ENCODE measurements at places on chromosomes 2 and 18. TPM values are rescaled to one million over a fixed set of nuclear protein-coding genes. Genes with fewer than 3 reads are reported as not detected.

GRCh38 chr2:180195847-180196246, 188.8 kb upstream of the CWC22 start:
- no peak for DNase-seq

DNA sequence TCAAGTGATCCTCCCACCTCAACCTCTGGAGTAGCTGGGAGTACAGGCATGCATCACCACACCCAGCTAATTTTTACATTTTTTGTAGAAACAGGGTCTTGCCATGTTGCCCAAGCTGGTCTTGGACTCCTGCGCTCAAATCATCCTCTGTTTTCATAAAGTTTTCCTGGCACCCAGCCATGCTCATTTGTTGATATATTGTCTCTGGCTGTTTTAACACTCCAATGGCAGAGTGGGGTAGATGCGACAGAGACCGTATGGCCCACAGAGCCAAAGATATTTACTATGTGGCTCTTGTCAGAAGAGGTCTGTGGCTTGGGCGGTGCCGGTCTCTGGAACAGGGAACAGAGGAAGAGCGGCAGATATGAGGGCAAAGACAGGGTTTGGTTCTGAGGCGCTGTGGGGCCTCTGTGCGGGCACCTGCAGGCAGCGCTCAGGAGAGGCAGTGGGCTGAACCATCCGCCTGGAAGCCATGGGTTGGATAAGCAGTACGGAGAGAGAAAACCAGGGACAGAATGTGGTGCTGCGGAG, 50.2 kb downstream of the CENPO start:
- no peak for DNase-seq

DNA sequence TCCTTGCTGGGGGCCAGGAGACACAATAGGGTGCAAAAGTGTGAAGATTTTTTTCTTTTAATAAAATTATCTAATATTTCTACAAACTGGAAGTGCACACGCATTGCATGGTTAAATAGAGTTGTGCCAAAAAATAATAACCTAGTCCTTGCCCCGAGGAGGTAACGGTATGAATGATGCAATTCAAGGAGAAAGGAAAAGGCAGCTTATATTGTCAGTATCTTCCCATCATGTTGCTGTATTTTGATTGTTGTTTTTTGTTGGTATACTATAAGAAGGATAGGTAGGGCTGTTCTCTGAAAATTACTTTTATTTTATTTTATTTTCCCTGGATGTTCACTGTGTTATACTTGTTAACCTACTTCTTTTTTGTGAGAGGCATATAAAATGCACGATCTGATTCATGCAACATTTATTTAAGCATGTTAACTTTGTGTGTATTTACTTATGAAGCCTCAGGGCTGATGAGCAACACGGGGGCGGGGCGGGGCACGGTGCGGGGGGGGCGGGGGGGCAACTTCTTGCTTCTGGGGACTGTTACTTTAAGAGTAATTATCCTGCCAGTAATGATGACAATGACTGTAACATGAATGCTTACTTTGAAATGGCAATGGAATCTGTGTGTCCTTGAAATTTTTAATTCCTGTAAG, 118.6 kb downstream of the AQP4 start:
- DNase-seq, result no peak

DNA sequence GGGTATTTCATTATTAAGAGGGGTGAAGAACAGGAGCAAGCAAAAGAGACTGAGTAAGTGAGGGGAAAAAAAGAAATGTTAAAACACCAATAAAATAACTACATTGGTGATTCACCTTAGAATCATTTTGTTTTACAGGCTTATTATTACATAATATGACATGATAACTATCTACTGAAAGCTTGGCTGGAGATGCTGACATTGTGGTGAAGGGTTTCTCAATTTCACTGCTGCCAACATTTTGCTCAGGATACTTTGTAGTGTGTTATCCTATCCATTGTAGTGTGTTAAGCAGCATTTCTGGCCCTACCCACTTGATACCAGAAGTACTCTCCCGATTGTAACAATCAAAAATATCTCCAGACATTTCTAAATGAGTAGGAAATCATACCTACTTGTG, 1564.6 kb upstream of the NXPH2 start:
- no peak for DNase-seq

DNA sequence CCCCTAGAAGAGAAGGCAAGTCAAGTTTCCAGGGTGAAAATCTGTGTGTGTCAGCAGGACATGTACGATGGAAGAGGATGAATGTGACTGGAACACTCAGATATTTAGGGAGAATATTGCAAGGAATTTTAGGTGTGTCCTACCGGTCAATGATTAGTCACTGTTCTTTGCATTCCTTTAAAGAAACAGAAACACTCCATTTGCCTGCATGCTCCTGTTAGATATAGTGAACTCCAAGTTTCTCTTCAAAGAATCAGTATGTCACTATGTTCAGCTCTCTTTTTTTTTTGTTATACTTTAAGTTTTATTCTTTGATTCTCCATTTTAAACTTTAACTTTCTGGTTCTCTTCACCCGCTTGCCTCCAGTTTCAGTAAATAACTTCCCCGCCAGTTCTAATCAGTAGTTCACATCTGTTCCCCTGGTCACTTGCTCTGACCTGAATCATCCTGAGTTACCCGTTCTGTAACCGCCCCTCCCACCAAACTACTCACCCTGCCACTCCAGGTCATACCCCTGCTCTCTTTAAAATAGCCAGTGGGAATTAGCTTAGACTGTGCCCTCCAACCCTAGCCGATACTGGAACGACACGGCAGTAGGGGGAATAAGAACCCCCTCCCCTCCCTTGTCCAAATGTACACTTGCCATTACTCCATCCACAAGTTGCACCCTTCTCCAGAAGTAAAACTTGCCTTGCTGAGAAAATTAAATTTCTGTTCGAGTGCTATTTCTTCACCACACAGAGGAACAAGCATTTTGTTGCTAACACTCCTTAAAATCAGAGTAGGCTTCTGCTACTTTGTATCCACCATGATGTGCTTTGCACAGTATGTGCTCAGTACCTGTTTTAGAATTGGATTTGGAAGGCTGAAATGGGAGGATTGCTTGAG, 268.4 kb downstream of the METTL4 start:
- DNase-seq, result no peak

DNA sequence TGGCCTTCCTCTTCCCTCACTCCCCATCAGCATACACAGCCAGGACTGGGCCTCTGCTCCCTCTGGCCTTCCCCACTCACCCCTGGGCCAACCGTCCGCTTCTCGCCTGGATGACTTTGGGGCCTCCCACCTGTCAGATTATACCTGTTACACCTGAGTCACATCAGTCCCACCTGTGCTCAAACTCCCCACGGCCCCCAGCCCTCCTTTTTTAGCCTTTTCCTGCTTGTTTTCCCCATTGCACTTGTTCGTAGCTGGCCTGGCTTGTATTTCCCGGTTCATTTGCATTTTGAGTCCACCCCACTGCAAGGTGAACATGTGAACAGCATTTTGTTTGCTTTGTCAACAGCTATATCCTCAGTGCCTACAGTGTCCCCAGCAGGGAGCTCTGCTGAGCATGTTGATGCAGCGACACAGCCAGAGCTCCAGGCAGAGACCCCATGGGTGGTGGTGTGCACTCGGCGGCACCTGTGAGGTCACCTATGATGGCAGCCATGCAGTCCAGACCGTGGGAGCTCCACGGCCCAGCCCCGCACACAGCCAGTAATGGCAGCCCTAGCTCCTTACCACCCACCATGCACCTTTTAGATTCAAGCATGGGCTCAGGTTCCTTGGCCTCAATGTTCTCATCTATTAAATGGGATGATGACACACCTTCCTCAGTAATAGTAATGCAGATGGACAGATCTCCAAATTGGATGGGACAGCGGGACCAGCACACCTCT, 276.4 kb upstream of the HS6ST1 start:
- peak; percentile 77 for DNase-seq

DNA sequence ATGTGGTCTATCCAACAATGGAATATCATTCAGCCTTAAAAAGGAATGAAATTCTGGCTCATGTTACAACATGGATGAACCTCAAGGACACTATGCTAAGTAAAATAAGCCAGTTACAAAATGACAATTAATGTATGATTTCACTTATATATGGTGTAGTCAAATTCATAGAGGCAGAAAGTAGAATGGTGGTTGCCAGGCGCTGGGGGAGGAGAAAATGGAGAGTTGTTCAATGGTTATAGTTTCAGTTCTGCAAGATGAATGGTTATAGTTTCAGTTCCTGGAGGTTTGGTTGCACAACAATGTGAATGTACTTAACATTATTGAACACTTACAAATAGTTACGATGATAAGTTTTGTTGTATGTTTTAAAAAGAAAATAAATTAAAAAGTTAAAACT, 79.2 kb upstream of the IL1R2 start:
- no peak for DNase-seq

- DNase-seq, result no peak
These were observed 53.5 kb upstream of the UBE2F start for GRCh38 chr2:237913193-237913917.

- no peak for DNase-seq
These were observed 42.4 kb upstream of the SLC1A4 start for GRCh38 chr2:64946769-64947247.

DNA sequence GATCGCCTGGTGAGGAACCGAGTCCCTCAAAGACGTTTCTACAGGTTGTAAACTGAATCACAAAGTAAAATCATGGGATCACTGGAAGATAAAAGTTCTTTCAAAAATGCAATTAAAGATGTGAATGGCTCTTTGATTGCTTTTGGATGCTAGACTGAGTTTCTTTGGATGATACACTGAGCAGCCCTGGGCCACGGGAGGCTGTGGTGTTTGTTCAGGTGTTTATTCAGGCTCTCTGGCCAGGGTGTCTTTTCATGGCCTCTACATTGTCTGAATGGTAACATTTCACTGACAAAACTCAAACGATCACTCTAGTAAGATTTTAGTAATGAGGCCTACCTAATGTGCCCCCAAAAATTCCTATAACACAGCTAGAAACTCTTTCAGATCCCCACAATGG, 48.4 kb upstream of the SPATS2L start:
- no peak for DNase-seq

GRCh38 chr2:96119389-96119751, 3.0 kb upstream of the ADRA2B start:
- DNase-seq, result no peak

DNA sequence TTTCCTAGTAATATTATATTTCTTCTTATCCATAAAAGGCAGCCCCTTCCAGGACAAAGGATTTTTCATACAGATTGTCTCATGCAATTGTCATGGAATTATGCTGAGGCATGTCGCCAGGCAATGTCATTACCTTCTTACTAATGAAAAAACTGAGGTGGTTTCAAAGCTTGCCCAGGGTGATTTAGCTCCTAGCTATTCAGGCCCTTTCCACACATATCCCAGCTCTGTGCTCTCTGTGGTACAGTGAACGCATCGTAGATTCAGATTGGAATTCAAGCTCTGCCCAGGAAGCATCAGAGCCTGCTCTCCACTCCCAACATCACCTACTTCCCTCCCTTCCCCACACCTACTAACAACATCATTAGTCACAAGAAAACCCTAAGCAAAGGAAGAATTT, 60.1 kb downstream of the ATP8B1 start:
- no peak for DNase-seq

DNA sequence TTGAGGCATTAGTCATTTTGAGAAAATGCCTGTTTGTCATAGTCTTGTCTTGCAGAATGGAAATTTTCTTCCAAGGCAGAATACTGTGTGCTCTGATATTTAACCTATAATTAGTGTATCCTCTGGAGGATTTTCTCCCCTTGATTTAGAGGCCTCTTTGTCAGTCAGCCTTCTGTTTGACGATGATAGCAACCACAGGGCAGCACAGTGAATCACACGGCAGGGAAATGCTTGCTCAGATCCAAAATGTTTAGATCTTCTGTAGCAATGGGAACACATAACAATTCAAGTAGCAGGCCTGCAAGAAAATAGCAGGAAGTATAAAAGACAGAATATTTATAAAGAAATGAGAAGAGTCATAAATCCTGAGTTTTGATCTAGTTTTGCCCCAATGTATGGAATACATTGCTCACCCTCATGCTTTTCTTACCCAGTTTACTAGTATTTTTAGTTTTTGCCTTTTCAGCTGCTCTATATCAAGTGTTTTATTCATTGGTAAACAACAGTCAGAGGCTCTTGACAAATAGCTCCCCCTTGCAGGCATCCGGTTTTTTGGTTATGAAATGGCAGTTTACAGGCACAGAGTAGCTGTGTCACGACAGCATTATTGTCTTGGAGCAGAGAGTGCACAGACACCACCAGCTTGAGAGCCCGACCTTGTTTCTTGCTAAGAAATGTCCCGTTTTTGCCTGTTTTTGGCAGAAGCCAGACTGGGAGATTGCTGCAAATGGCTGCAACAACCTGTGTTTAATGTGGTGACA, 185.1 kb downstream of the MYO3B start:
- DNase-seq, result no peak

GRCh38 chr18:22563164-22563583, 145.5 kb upstream of the CTAGE1 start:
- DNase-seq, result no peak

DNA sequence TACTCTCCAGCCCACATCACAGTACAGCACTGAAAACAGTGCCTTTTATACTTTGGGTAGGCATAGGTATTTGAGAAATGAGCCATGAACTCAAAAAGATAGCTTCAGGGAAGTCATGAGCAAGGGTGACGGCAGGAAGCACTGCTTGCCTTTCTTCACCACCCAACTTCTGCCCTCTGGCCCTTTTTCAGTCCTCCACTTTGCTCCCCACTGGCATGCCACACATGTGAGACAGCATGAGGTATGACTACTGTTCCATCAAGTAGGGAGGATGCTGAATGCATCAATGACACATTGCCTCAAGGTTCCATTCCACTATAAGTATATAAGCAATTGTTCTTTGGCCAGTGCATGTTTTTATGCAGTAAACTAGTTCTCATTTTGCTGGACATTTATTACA, 373.0 kb downstream of the NRXN1 start:
- DNase-seq, result no peak

GRCh38 chr2:16487686-16488085, 177.9 kb downstream of the CYRIA start:
- no peak for DNase-seq

GRCh38 chr2:11901351-11902069, 155.1 kb downstream of the LPIN1 start:
- peak; percentile 55 for DNase-seq

GRCh38 chr2:240208096-240208495, 67.6 kb upstream of the OTOS start:
- DNase-seq, result no peak

Gene FOXD4L1
- not detected for total RNA-seq

Gene CCDC102B
- 6.4 TPM for total RNA-seq

Gene CGREF1
- total RNA-seq, result 2.2 TPM

Gene EMX1
- total RNA-seq, result not detected

Gene MOGAT1
- total RNA-seq, result not detected

Gene LGALSL
- 13.0 TPM for total RNA-seq

Gene CRYBA2
- not detected for total RNA-seq

Gene DSG4
- not detected for total RNA-seq

Gene FBXO15
- not detected for total RNA-seq

Gene IGFBP2
- 82.7 TPM for total RNA-seq

Gene PELI1
- total RNA-seq, result 60.4 TPM
